ENCODE measurements at places on chromosomes 2 and 18.

DNA sequence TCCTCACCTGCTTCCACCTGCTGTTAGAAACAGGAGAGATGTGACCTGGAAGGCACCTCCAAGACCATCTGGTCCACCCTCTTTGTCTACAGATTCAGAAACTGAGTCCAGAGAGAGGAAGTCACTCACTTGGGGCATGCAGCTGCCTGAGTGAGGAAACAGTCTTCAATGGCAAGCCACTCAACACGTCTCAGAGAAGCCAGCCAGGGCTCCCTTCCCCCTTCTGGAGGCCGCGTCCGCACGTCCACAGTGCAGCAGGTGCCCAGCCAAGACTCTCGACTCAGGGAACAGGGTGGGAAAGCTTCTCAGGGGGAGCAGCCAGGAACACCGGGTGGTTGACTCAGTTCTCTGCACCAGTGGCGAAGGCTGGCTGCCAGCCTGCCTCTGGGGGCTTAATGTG is 201.7 kb downstream of the BCL11A start:
- no peak for DNase-seq

DNA sequence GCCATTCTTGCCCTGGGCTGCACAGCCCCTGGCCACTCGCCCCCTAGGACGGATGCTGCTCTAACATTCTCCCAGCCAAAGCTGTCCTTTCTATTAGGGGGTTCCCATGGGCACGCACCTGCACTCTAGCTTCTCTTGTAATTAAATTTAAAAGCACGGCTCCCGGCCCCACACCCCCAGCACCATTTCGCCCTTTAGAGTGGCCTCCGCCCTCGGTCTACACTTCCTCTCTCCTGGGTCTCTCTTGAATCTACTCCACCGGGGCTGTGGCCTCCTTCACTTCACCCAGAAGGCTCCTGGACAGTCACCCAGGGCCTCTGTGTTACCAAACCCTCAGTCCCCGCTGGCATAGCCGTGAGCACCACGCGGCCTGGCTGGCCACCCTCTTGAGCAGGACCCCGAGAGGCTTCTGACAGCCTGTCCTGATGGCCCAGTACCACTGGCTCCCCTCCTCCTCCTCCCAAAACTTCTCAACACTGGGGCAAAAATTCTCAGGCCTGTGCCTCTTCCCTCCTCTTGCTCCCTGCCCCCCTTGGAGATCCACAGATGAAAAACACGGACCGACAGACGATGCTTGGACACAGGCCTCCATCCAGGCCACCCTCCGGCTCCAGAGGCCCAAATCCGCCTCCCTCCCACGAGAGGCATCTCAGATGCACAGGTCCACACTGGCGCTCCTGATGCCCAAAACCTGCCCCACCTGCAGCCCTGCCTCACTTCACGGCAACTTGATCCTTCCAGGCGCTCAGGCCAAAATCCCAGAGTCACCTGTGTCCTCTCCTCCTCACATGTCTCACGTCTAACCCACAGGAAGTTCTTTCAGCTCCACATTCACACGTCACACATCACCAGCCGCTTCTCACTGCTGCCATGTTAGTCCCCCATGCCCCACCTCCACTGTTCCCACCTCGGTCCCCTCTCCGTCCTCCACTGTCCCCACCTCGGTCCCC is 6.9 kb upstream of the RAB17 start:
- DNase-seq: no peak

- DNase-seq: no peak
Observed at GRCh38 chr2:96552315-96553175, 16.0 kb downstream of the ARID5A start.

GRCh38 chr2:207891086-207891844 is 121.6 kb upstream of the FZD5 start:
- DNase-seq: no peak

- no peak for DNase-seq
Observed at GRCh38 chr2:98617149-98617548, 8.8 kb downstream of the UNC50 start.

DNA sequence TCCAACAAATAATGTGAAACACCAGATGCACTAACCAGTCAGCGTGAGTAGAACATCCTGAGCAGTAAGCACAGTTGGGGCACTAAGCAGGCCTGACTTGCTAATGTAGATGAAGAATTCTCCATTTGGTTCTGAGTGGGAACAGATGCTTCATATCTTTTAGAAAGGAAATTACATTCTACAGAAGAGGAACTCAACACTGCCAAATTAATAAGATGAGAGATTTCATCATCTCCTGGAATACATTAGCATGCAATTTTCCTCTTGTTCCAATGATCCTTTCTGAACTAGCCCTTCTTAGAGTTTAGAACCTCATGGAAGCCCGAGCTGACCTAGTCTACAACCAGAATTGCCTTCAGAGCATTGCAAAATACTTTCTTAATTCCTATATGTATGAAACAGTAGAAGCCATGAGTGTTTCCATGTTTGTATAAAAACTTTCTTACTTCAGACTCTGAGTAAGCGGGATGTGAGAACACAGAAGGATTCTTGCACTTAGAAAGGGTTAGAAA is 34.8 kb downstream of the COL5A2 start:
- DNase-seq: no peak

DNA sequence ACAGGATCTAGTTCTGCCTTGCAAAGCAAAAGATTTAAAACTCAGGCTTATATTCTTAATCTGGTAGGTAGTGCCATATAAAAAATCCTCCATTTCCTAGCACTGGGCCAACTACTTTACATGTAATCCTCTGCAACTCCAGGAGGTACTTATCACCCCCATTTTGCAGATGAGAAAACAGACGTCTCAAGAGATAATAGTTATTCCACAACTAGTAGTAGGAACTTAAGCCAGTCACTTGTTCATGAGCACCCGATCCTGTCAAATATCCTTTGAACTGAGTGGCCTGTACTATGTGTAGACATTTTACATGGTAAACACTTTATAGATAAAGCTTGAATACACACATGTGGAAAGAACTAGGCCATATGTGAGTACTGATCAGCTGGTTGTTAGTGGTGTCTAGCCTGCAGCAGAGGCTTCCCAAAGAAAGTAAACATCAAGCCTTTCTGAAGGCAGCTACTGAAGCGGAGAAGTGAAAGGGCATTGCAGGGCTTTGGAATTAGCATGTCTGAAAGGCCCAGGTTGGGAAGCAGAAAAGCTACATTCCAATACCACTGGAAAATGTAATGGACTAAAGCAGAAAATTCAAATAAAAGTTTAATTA is 48.0 kb downstream of the NAB1 start:
- no peak for DNase-seq

GRCh38 chr2:204498291-204498690 is 47.0 kb upstream of the PARD3B start:
- no peak for DNase-seq

DNA sequence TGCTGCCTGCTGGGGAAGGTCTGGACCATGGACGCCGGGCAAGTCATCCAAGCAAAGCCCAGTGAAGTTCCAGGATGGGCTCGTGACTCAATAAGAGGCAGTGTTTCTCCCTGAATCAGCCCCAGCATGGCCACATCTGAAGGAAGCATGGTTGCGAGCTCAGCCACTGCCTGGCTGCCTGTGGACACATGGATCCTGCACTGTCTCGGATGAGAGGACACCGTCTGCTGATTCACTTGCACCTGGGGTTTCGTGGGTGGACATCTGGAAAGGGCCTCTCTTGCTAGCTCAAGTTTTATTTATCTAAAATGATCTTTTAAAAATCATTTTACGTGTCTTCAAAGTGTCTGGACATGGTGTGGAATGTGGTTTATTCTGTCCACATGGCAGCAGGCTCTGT is 224.8 kb upstream of the FN1 start:
- DNase-seq: no peak

DNA sequence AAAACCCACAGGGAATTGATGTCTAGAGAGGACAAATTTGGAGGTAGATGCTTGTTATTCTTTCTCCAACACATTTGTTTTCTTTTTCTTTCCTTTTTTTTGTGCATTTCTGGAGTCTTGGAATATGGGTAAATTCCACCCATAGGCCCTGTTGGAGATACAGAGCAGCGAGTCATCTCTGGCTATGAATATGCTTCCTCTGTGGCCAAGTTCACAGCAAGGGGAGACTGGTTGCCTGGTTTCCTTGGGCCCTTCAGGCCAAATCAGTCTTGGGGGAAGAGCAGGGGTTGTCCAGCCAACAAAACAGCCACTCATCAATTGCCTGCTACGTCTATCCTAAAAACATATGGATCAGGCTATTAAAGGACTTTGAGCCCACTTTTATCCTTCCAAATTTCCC is 27.5 kb downstream of the SP100 start:
- no peak for DNase-seq

DNA sequence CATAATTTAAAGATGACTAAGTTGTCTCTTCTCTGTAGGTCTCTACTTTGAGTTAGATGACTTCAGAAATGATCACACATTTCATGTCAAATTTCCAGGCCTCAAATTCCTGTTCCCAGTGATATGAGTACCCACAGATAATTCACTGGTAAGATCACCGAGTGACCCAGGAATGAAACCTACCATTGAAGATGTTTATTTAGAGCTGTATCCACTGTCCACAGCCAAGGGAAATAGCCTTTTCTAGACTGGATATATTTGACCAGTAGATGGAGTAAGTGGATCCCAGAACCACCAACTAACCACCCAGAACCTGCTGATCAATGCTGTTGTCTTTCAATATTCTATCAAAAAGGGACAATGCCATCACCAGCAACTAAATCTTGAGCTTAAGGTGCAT is 238.8 kb downstream of the SLC8A1 start:
- DNase-seq: no peak

DNA sequence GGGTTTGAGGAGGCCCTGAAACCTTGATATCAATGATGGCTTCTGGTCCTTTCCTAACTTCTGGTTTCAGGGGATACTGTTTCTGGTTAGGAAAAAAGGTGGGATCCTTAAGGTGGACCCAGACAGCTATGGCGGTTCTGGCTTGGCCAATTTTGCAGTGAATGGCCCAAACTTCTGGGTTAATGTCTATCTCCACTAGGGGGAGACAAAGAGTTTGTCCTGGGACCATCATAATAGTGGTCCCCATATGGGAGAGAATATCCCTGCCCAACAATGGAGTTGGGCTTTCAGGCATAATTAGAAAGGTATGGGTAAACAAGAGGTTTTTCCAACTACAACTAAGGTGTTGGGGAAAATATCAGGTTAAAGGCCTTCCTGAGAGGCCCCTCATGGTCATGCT is 273.5 kb downstream of the CALCRL start:
- DNase-seq: no peak

DNA sequence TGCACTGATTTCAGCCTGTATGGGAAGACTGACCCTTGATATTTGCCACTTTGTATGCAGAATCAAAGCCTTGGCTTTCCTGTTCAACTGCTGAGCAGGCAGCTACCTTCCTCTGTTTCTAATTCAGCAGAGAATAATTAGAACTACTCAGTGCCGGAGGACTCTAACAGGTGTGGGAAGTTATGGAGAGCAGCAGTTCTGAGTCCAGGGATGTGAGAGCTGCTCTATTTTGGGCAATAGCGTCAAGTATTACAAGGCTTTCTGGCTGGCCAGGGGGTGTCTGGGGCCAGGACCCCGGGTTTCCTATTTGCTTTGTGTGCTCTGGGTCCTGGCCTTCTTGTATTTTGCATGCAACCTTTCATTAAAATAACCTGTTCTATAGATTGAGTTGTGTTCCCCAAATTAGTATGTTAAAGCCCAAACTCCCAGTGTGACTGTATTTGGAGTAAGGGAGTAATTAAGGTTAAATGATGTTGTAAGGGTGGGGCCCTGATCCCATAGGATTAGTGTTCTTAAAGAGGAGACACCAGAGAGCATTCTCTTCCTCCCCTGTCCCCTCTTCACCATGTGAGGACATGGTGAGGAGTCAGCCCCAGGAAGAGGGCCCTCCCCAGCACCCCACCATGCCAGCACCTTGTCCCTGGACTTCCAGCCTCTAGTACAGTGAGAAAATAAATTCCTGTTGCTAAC is 5.6 kb upstream of the NTSR2 start:
- DNase-seq: no peak
